ENCODE measurements at places on chromosomes 4 and X.

DNA sequence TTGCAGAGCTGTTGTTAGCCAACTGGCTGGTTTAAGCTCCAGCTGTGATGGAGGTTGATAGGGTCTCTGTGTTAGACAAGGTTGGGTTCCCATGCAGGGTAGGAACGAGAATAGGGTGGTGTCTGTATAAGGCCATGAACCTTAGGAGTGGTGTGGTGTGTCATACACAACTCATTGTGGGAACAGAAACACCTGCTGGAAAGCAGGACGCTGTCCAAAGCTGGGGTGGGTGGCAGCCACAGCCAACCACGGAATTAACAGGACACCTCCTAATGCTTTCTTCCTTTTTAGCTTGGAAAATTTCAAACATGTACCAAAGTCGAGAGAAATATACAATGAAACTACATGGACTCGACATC lies 94.4 kb downstream of the ARHGAP10 start:
- no peak for DNase-seq

DNA sequence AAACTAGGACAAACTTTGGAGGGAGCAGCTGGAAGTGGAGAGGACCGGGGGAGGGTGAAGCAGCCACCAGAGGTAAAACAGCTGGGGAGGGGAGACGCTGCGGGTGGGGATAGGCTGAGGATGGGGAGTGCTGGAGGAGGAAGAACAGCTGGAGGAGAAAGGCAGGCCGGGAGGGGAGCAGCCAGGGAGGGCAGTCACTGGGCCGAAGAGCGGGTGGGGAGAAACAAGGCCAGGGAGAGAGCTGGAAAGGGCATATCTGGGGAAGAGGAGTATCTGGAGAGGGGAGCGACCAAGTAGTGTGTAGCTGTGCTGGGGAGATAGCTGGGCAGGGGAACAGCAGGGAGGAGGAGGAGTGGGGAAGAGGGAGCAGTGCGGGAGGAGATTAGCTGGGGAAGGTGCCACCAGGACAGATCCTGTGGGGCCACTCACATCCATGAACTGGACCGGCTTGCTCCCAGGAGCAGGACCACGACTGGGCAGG lies 2.7 kb downstream of the SLC38A5 start:
- no peak for DNase-seq

GRCh38 chr4:111813555-111814140 lies 331.6 kb upstream of the FAM241A start:
- DNase-seq, result no peak

GRCh38 chr4:1112821-1113182 lies 562 bp downstream of the RNF212 start:
- DNase-seq, result no peak

- peak; percentile 56 for DNase-seq
Observed at GRCh38 chr4:125303821-125304220, 10.9 kb upstream of the FAT4 start.

- peak; percentile 68 for DNase-seq
Observed at GRCh38 chr4:155762334-155762733, 3.5 kb downstream of the GUCY1B1 start.

DNA sequence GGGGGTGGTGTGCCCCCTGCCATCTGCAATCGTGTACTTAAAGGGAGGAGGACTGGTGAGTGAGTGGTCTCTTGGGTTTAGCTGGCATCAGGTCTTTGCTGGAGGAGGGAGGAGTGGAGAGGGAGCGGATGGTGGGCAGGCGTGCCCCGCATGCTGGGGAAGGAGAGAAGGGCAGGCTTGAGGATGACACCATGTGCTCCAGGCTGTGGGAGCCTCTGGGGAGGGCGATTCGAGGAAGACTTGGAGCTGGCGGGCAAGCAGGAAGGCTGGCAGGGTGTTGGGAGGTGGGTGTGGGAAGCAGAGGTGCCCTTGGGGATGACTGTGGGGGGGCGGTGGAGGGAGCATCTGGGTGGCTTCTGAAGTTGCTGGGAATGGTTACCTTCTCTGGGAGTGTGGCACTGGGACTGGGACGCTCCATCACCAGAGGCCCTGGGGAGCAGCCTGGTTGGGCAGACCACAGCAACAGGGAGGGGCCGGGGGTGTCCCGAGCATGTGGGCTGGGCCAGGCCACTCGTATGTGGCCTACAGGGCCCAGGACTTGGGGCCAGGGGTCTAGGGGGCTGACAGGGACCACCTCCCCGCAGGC lies 30.8 kb upstream of the AFAP1 start:
- DNase-seq, result no peak

- DNase-seq, result no peak
Observed at GRCh38 chrX:70525733-70526132, 81.1 kb downstream of the DLG3 start.

DNA sequence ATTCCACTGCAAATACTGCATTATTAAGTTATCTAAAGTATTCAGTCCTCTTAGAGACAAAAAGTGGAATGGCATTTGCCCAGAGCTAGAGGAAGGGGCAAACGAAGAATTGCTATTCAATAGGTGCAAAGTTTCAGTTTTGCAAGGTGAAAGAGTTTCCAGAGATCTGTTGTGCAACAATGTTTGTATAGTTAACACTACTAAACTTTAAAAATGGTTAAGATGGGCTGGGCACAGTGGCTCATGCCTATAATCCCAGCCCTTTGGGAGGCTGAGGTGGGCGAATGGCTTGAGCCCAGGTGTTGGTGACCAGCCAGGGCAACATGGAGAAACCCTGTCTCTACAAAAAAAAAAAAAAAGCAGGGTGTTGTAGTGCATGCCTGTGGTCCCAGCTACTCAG lies 102.5 kb downstream of the LUZP4 start:
- DNase-seq, result no peak

DNA sequence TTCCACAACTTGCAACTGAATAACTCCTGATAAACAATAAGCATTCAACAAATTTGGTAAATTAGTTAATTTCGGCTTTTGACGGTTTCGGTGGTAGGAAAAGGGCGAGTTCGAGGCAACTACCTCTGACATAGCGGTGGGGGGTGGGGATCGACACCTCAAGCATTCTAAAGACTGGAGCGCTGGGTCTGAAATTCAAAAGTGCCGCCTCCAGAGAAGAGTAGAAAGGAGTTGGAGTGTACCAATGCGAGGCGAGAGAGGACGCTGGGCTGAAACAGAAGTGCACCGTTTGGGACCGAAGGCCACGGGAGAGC lies 725 bp downstream of the SMC1A start:
- no peak for DNase-seq

DNA sequence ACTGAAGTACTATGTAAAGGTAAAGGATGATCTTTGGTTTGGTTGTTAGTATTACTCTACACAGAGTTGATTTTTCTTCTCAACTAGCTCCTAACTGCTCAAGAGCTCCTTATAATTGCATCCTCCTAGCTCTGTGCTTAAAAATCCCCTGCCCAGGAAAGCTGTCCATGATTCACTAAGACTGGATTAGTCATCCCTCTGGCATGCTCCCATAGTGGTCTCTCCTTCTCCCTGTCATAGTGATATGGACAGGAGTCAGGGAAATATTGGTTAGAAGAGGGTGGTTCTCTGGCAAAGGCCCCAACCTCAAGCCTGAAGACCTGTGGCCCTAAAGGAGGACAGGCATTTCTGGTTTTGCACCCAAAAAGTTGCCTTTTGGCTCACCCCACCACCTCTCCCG lies 242.3 kb upstream of the KCNIP4 start:
- DNase-seq, result peak; percentile 89

GRCh38 chrX:150032742-150033141 lies 94.5 kb upstream of the EOLA2 start:
- peak; percentile 10 for DNase-seq

GRCh38 chr4:2256156-2256731 lies 5.7 kb downstream of the MXD4 start:
- DNase-seq, result no peak

DNA sequence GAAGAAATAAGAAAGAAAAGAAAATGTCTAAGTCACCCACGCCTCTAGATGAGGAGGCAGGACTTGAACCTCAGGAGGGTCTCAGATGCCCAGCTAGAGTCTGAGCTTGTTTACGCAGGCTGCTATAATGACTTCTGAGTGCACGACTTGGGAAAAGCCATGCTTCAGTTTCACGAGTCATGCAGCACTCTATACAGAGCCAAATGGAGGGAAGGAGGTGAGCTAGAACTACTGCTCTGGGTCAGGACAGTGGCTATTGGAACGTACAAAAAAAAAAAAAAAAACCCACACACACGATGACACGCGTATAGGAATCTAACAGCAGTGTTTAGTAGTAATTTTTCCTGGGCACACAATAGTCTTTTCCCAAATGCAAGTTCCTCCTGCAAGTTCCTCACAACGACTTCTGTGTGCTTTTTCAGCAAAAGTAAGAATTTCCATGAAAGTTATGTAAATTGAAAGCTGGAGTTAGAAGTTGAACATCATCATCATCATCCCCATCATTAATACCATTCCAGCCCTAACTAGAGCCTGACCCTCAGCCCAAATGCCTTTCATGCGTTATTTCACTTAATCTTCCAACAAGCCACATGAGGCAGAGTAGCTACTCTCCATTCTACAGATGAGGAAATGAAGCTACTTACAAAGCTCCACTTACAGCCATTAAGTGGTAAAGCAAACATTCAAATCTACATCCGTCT lies 36.6 kb downstream of the IRF2 start:
- DNase-seq, result no peak

GRCh38 chrX:136768469-136769084 lies 12.2 kb downstream of the ARHGEF6 start:
- DNase-seq, result no peak

- no peak for DNase-seq
Observed at GRCh38 chrX:143536176-143536575, 18.9 kb upstream of the SPANXN3 start.

DNA sequence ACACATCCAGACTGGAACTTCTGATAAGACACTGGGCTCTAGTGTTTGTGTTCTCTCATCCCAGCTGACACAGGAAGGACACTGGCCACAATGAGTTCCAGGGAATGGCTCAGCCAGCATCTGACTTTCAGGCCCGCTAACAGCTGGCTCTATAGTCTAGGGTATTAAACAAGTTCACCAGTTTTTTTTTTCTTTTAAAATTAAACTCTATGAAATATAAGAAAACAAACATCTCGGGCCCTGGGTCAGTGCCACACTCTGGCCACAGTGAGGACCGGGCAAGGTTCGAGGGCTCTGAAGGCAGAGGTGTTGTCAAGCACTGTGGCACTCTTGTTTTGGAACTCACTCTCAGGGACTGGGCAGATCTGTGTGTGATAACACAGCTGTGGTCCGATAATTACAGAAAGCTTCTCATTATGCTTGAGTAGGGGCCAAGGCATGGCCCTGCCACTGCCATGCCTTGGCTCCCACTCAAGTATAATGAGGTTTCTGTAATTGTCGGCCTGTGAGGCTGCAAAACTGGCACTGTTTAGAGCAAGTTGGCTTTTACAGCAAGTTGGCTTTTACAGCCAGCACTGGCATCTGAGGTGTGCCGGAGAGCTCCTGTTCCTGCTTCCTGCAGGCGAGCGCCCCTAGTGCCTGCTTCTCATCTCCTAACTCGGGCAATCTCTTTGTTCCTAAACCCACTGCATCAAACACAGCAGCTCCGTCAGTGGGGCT lies 62.8 kb downstream of the PPP1R2C start:
- DNase-seq, result peak; percentile 22

DNA sequence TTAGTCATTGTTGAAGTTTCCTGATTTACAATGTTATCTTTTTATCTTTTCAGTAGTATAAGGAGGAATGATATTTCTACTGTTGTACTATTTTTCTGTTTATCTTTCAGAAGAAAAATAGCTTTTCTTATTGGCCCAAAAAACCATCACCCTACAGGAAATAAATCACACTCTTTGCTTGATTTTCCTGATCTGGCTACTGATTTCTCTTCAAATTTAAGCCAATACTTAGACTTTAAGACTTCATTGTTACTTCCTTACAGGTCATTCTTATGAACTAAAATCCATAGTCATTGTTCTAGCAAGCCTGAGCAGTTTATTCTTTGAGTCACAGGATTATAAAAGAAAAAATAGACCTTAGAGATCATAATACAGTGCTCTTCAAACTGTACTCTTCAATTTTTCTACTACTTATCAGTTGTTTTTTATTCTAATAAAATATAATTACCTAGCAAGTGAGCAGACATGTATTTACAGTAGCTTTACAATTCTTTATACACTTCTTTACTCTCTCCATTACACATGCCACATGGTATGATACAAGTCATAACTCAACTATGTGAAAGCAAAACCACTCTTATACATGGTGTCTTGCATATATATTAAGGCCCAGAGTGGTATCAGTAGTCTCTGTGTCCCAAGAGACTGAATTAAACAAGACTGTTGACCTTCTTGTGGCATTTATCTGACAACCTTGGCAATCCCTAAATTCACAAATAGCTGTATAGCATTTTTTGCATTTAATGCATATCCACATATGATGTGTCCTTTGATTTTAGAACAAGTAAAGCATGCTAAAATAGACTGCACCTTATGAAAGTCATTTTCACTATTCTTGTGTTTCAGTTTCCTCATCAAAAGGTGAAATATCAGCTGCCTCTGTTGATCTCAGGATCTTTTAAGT lies 47.9 kb downstream of the TET2 start:
- no peak for DNase-seq

DNA sequence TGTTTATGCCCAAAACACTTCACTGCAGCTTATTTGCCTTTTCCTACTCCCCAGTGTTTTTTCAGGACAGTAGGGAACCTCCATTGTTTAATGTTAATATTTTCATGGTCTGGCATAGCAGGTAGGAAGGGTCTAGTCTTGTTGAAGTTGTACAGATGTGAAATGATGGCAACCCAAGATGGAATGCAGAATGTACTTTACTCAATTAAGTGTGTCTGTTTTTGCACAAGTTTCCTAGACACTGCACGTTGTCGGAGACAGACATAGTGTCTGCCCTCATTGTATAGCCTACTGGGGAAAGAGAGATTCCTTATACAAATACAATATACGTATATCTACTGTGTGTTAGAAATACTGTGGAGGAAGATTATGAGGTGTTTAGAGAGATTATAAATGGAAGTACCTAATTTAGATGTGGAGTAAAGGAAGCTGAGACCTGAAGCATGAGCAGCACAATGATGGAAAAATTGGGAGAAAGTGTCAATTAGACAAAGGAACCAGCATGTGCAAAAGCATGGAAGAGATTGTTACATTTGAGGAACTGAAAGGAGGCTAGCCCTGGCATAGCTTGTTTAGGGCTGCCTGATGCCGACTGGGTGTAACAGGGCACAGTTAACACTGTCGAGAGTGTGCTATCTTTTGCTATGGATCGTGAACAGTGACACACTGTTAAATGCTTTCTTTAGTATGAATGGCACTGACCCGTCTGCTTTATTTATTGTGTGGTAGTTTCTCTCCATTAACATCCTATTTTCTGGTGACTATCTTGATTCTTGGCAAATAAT lies 18.4 kb downstream of the CPEB2 start:
- DNase-seq, result no peak

DNA sequence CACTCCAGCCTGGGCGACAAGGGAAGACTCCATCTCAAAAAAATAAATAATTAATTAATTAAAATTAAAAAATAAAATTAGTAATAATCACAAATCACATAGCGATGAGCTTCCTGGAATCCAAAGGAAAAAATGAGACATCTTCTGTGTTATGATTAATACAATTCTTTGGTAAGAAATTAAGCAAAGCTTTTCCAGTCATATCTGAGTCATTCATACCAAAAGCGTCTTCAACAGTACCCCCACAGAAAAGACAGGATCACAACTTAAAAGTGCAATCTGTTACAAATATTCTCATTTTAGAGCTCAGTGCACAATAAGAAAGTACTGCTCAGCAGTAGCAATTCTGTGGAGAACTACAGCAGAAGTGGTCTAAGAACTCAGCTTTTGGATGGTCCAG lies 168.5 kb upstream of the MXRA5 start:
- DNase-seq, result no peak

Measured in kidney glomerular epithelial cell (primary cell).